ENCODE measurements at places on chromosomes 13 and 19.

DNA sequence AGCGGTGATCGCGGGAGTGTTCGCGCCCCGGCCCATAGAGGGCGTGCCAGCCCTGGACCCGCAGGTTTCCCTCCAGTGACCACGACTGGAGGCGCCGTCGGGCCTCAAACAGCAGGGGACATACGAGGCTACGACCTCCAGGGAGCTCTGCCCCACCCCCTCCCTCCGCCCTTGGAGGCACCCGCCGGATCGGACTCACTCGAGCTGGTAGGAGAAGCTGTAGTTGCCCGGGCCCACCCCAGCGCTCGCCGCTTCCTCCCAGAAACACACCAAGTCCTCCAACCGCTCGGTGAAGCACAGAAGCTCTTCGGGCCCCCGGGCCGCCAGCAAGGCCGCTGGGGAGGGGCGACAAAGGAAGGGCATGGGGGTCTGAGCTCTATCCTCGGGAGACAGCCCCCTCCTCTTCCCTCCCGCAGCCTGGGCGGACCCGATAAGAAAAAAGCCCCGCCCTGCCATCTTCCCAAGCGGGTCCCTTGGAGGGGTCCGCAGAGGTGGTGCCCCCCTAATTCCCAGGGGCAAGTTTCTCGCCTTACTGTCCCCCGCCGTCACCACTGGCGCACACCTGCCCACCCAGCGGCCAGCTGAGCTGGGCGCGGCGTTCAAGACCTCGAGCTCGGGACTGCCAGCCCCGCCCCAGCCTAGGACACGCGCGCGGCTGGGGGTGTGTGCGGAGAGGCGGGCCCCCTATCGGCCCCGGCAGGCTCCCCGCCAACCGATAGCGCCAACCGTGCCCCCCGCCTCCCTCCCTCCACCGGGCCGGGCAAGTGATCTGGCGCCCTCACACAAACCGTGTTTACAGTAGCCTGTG, 1.0 kb downstream of the EPOR start:
- DNase-seq, result peak; percentile 13

DNA sequence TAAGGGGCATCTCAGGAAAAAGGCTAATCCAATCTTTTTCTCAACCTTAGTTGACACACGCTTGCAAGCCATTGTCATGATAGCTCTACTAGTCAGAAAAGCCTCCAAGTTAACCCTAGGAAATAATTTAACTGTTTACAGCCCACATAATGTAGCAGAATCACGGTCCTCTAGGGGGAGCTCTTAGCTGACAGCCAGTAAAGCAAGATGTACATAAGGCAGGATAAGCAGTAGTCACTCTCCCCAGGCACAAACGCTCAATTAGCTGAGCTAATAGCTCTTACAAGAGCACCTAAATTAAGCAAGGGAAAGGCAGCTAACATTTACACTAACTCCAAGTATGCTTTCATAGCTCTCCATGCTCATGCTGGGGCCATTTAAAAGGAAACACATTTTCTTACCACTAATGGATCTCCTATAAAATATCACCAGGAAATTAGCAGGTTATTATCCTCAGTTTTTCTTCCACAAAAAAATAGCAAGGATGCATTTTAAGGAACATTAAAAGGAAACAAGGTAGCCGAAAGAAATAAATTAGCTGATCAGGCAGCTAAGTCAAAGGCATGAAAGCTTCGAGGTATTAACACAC, 33.7 kb upstream of the ZSCAN5A start:
- DNase-seq, result peak; percentile 6

- no peak for DNase-seq
These were observed 101.1 kb downstream of the ZAR1L start for GRCh38 chr13:32214071-32214470.

- peak; percentile 21 for DNase-seq
These were observed 30.0 kb downstream of the CCNE1 start for GRCh38 chr19:29841559-29842367.

DNA sequence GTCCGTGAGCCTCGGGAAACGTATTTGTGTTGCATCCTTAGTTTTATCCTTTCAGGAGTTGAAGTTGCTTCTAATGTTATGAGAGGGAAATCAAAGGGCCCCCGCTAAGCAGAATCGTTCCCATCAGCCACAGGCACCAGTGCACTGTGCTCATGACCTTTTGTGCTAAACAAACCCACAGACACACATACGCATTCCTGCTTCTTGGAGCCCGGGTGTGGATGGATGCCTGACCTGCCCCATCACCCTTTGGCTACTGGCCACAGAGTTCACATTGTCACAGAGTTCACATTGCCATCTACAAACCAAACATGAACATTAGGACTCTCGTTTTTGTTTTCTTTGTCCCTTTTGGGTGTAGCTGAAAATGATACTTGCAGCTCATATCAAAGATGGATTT, 47.2 kb downstream of the CHST8 start:
- DNase-seq, result no peak

DNA sequence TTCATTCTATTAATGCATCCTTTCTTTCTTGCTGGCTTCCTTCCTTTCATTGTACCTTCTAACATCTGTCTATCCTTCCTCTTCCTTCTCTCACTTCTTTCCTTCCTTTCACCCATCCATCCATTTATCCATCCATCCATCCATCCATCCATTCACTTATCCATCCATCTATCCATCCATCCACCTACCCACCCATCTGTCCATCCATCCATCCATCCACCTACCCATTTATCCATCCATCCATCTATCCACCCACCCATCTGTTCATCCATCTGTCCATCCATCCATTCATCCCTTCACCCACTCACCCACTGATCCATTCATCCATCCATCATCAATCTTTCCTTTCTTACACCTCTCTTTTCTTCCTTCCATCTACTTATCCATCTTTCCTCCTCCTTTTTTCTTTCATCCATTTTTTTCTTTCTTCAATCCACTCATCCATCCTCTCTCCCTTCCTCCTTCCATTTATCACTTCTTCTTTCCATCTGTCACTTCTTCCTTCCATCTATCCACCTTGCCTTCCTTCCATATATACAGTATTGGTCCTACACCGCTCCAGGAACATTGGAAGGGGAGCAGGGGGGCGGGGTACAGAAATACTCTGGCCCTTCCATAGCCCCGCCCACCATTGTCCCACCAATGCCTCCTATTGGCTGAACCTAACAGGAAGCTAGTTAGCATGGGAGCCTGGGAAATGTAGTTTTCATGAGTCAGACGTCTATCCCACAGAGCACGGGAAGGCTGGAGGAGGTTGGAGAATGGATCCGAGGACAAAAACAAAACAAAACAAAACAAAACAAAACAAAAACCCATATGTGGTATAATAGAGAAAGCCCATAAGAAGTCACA, 45.9 kb downstream of the MBD3L1 start:
- no peak for DNase-seq

- DNase-seq, result no peak
These were observed 11.2 kb downstream of the UNC13A start for GRCh38 chr19:17677002-17677401.

GRCh38 chr19:5615756-5616327, 6.7 kb downstream of the SAFB2 start:
- DNase-seq, result peak; percentile 34

DNA sequence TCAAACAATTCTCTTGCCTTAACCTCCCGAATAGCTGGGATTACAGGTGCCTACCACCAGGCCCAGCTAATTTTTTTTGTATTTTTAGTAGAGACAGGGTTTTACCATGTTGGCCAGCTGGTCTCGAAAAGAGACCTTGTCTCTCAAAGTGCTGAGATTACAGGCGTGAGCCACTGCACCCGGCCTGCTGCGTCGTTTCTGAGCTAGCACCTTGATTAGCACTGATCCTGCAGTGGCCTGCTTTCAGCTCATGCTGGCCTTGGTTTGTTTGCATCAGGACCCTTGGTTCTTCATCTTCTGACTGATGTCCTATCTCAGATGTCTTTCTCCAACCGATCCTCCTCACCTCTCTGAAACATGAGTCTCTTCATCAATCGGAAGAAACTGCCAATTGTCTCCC, 4.9 kb upstream of the TFDP1 start:
- no peak for DNase-seq

DNA sequence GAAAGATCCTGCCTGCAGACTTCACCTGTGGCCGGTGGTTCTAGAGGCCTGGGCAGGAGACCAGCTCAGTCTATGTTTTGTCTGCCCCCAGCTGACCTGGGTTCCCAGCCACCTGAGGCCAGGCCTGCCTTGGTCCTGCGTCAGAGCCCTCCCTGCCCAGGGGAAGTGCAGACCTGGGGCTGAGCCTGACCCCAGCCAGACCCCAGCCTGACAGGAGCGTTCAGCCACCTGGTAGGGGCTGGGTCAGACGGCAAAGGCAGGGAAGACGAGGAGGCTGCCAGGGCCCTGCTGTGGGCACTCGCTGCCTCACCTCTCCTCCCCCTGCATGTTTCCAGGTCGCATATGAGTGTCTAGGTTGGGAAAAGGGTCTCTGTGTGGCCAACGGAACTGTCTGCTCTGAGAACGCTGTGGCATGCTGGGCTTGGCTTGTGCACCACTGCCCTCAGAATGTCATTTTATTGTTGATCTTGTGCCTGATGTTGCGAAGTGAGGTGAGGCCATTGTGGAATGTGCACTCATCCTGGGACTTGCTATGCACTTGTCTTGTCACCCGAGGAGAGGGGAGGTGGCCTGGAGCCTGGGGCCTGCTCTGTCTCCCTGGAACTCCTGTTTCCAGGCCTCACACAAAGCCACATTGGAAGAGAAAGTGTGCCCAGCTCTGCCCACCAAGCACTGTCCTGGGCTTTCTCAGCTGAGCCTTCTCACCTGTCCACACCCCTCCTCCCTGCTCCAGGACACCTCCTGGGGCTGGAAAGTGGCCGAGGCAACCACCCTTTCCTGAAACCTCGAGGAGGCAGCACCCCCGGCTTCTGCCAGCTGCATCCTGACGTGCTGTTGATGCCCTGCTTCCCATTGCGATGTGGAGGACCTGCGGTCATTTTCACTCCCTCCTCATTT, 15.2 kb upstream of the MCF2L start:
- no peak for DNase-seq

GRCh38 chr13:97275776-97276501, 53.8 kb downstream of the MBNL2 start:
- DNase-seq, result peak; percentile 40

GRCh38 chr19:11286312-11286974, 9.5 kb upstream of the TSPAN16 start:
- peak; percentile 69 for DNase-seq

GRCh38 chr13:65378484-65378883, 1851.7 kb downstream of the PCDH9 start:
- no peak for DNase-seq

DNA sequence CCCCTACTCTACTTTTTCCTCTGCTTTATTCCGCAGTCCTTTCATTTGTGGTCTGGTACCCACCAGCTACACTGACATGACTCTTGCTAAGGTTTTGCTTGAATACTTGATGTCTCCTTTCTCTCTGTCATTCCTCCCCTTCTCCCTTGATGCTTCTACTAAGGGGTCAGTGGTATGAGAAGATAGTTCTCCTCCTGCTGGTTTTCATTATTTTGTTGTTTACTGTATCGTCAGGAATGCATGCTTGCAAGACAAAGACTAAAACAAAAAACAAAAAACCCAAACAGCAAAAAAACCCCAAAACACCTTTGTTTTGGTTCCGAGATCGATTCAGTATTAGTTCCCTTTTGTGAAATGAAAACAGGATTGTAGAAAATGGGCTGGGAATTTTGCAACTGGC, 59.5 kb downstream of the PCCA start:
- no peak for DNase-seq

- DNase-seq, result peak; percentile 57
These were observed 219.9 kb downstream of the COG6 start for GRCh38 chr13:39875111-39875987.

GRCh38 chr19:55493645-55494171, 5.5 kb downstream of the SSC5D start:
- DNase-seq, result no peak

- peak; percentile 5 for DNase-seq
These were observed 43.0 kb downstream of the IFT88 start for GRCh38 chr13:20610006-20610405.

GRCh38 chr13:96744367-96745331, 249.6 kb downstream of the OXGR1 start:
- no peak for DNase-seq

GRCh38 chr19:17543986-17544385, 11.5 kb upstream of the COLGALT1 start:
- DNase-seq, result no peak

- DNase-seq, result peak; percentile 30
These were observed 45.7 kb upstream of the C1QTNF9 start for GRCh38 chr13:24263632-24264031.

DNA sequence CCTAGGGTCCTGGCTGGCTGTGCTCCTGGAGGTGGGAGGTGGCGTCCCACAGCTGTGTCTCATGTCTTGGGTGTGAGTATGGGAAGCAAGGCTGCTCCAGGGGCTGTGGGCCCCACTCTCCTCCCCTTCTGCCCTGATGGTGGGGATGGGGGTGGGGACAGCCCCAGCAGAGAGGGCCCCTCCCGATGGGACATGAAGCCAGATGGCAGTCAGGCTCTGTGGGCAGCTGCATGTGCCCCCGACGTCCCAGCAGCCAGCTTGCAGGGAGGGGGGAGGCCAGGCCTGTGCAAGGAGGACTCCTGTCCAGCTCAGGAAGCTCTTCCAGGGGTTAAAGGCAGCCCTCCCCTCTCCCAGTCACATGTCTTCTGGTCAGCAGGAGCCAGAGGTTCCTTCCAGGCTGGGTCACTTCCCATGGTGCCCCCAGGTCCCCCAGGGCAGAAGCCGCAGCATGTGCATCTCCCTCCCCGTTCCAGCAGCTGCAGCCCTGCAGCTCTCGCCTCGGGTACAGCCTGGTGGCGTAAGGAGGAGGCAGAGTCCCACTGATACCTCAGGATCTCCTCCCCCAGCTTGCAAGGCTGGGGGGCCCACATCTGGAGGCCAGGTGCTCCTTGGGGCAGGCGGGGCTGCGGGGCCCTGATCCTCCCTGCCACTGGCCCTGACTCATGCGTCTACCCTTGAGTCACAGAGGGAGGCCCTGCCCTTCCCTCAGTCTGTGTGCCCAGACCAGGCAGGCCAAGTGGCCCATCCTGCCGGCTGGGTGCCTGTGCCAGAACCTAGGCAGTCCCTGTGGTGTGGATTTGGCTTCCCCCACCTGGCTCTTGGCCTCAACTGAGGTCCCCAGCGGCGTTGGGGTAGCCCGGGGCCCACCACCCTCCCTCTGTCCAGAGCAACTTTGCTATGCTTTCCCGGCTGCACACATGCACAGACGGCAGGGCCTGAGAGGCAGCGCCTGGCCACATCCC, 13.0 kb downstream of the YIPF2 start:
- DNase-seq, result peak; percentile 70
